ENCODE measurements at places on chromosomes 1 and 21. TPM values are rescaled to one million over a fixed set of nuclear protein-coding genes. Genes with fewer than 3 reads are reported as not detected.
A peak's percentile ranks its signal among the peaks of the same experiment; 100 is the strongest.

The RGS7 gene
- total RNA-seq: 0.05 TPM

The PEF1 gene
- 53.7 TPM for total RNA-seq

The DDX20 gene
- 17.8 TPM for total RNA-seq

The ZSWIM5 gene
- total RNA-seq: 0.24 TPM

The TFF1 gene
- total RNA-seq: not detected

DNA sequence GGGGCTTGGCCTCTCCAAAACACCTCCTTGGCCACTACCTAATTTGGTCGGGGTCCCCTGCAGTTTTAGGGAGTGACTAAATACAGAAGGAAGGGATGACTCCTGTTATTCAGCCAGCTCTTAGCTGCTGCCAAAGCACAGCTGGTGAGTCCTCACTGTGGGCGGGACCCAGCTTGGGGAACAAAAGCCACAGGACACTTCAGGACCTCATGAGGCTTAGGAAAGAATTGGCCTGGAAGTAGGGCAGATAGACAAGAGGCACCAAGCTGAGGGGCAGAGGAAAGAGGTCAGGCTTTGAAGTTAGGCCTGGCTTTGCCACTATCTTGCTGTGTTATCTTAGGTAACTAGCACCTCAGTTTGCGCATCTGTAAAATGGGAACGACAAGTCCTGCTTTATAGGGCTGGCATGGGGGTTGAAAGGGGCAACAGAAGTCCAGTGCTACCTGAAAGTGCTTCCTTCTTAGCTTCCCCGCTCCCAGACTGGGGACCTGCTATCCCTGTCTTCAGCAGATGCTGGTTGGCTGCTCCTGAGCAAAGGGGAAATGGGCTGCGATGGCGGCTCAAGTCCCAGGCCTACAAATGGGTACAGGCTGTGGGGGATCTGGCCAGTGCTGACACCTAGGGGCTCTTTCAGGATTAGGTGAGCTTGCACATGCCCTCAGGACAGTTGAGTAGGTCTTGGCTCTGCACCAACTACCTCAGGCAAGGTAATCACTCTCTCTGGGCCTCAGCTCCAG, 15.7 kb downstream of the IFI6 start:
- H3K27ac ChIP-seq: no peak overlapping the region
- no peaks in the 10 kb centered on the region for H3K27me3 ChIP-seq
- H3K36me3 ChIP-seq: no peaks in the 10 kb centered on the region

- H3K4me1 ChIP-seq: no peaks in the 10 kb centered on the region
- no peaks in the 10 kb centered on the region for H3K36me3 ChIP-seq
- no peak for DNase-seq
- H3K27ac ChIP-seq: no peak overlapping the region
- no peaks in the 10 kb centered on the region for H3K27me3 ChIP-seq
- H3K4me3 ChIP-seq: no peak overlapping the region
These were observed 504.9 kb downstream of the MATN1 start for GRCh38 chr1:30218438-30218837.

GRCh38 chr1:166136222-166136621, 30.6 kb downstream of the FAM78B start:
- no peaks in the 10 kb centered on the region for H3K4me1 ChIP-seq
- H3K27me3 ChIP-seq: no peaks in the 10 kb centered on the region
- H3K27ac ChIP-seq: no peak overlapping the region
- no peak overlapping the region for H3K4me3 ChIP-seq
- H3K36me3 ChIP-seq: no peaks in the 10 kb centered on the region

DNA sequence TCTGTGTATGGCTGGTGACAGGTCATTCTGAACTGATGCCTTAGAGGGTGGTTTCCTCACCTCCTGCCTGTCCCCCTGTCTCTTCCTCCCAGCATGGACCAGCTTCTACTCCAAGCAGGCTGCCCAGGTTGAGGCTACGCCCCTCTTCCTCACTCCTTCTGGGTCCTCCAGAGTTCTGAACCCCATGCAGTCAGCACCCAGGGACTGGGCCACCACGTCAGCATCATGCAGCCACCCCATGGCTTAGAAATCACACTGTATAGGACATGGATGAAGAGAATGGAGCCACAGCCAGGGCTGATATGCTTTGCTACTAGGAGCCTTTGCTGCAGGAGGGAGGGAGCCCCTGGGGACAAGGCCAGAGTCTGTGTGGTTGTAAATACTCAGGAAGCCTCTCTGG, 8.3 kb downstream of the FOXO6 start:
- DNase-seq: no peak
- H3K4me1 ChIP-seq: peaks cover 63% of the 10 kb centered on the region
- H3K4me3 ChIP-seq: no peak overlapping the region
- no peaks in the 10 kb centered on the region for H3K27me3 ChIP-seq
- peaks cover 22% of the 10 kb centered on the region for H3K36me3 ChIP-seq
- peak overlapping the region; percentile 96 for H3K27ac ChIP-seq

DNA sequence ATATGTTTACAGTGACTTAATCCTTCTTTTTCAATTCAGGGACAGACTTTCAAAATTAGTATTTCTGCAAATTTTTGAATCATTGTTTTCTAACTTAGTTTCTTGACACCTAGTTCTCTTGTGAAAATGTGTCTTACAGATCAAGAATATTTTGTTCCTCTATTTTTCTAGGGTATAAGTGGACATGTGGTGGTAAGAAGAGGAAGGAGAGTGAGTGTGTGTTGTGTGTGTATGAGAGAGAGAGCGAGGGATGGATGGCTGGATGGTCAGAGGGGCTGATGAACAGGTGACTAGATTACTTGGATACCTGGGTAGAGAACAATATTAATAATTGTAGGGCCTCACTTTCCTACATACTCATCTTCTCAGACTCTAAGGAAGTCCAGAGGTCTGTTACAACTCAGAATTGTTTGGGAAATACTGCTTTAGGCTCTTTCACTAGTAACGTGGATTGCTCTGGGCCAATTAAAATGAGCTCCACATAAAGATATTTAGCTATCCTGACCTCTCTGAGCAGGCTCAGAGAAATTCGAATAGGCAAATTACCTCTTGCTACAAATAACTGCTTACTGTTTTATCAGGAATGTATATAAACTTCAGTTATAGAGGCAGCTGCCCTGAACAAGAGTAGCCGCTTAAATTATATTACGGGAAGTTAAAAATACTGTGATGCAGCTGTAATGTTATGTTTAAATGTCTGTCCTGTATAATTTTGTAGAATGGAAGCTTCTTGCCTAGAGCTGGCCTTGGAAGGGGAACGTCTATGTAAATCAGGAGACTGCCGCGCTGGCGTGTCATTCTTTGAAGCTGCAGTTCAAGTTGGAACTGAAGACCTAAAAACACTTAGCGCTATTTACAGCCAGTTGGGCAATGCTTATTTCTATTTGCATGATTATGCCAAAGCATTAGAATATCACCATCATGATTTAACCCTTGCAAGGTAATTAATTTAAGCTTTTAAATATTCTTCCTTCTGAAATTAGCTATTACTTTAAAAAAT, 19.7 kb downstream of the GPSM2 start:
- H3K27ac ChIP-seq: no peak overlapping the region
- no peaks in the 10 kb centered on the region for H3K4me1 ChIP-seq
- DNase-seq: no peak
- H3K27me3 ChIP-seq: no peaks in the 10 kb centered on the region

- no peak overlapping the region for H3K4me3 ChIP-seq
- no peak overlapping the region for H3K27ac ChIP-seq
- no peaks in the 10 kb centered on the region for H3K4me1 ChIP-seq
- H3K27me3 ChIP-seq: no peaks in the 10 kb centered on the region
- no peak for DNase-seq
- peaks cover 7% of the 10 kb centered on the region for H3K36me3 ChIP-seq
These were observed 25.8 kb downstream of the DESI2 start for GRCh38 chr1:244678697-244679096.

DNA sequence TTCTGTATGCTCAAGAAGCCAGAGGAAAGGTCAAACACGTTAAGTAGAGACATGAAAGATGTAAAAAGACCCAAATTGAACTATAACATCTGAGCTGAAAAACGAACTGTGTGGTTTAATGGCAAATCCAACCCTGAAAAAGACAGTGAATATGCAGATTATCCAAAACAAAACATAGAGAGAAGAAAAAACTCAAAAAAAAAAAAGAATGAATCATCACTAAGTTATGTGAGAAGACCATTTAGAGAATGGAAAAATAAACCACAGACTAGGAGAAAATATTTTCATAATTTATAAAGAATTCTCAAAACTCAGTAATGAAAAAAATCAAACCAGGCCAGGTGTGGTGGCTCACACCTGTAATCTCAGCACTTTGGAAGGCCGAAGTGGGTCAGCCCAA, 253.3 kb downstream of the PLPP3 start:
- H3K27ac ChIP-seq: no peak overlapping the region
- H3K4me3 ChIP-seq: no peak overlapping the region
- no peaks in the 10 kb centered on the region for H3K36me3 ChIP-seq
- H3K4me1 ChIP-seq: no peaks in the 10 kb centered on the region
- DNase-seq: no peak

DNA sequence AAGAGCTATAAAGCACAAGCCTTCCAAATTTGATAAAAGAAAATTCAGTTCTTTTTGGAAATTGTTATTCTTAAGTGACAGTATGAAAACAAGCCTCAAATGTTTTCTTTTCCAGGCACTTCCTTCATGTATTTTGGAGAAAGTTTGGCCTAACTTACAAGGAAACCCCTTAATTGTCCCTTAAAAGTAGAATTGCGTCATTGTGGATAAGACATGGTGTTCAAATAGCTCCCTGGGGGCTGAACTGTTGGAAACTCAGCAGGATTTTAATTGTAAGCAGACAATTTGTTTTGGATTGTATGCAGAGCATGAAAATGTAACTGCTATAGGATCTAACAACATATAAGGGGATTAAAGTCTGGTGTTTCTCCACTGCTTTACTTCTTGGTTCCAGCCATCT, 35.4 kb upstream of the FGGY start:
- no peak overlapping the region for H3K27ac ChIP-seq
- H3K27me3 ChIP-seq: no peaks in the 10 kb centered on the region
- no peaks in the 10 kb centered on the region for H3K36me3 ChIP-seq
- H3K4me3 ChIP-seq: no peak overlapping the region
- no peak for DNase-seq
- no peaks in the 10 kb centered on the region for H3K4me1 ChIP-seq

DNA sequence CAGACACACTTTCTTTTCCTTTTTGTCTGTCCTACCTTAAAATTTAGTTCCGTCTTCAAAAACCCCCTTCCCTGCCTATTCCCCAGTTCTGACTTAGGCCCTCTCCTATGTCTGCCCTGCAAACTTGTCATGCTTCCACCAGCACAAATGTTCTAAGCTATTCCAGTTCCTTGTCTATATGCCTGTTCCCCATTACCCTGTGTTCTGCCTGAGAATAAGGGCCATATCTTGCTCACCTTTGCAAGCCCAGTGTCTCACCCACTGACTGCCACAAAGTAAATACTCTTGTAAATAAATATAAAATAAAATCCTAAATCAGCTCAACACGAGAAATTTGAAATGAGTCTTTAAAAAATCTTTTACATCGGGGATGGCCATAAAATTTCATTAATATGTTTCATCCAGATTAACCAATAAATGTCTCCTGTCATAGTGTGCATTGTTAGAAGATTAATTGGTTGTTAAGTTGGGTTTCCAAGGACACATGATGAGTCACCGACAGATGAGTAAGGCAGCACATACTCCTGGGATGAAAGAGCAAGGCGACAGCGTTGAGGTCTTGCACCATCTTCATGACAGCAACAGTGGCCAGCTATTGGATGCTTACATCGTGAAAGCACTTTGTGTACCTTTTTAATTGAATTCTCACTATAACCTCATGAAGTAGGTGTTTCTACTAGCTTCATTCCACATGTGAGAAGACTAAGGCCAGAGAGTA, 92.6 kb upstream of the NGF start:
- no peak overlapping the region for H3K27ac ChIP-seq
- no peaks in the 10 kb centered on the region for H3K36me3 ChIP-seq
- no peak for DNase-seq
- H3K4me3 ChIP-seq: no peak overlapping the region
- H3K27me3 ChIP-seq: no peaks in the 10 kb centered on the region

- H3K4me3 ChIP-seq: no peak overlapping the region
- DNase-seq: peak; percentile 2
- no peak overlapping the region for H3K27ac ChIP-seq
- H3K27me3 ChIP-seq: no peaks in the 10 kb centered on the region
- no peaks in the 10 kb centered on the region for H3K36me3 ChIP-seq
- H3K4me1 ChIP-seq: no peaks in the 10 kb centered on the region
These were observed 31.1 kb downstream of the EEIG2 start for GRCh38 chr1:108590957-108591356.

All from thymus (tissue), 14 donors.